Endothelial cell of coronary artery (primary cell): ENCODE measurements at places on chromosomes 1 and 21. TPM values are rescaled to one million over a fixed set of nuclear protein-coding genes. Genes with fewer than 3 reads are reported as not detected.

PEF1 gene
- 63.7 and 69.3 TPM in 2 replicates for total RNA-seq

LCE3D gene
- total RNA-seq = not detected in 2 replicates

SEMA6C gene
- total RNA-seq = 8.9 and 11.3 TPM in 2 replicates

KLHDC8A gene
- total RNA-seq = not detected in 2 replicates
